A172 (cell line): ENCODE measurements at places on chromosomes 6 and 20.

- no peak for DNase-seq
Observed at GRCh38 chr20:33412484-33412838, 11.1 kb upstream of the CDK5RAP1 start.

- DNase-seq: no peak
Observed at GRCh38 chr6:43052225-43052841, 1.3 kb downstream of the CUL7 start.

DNA sequence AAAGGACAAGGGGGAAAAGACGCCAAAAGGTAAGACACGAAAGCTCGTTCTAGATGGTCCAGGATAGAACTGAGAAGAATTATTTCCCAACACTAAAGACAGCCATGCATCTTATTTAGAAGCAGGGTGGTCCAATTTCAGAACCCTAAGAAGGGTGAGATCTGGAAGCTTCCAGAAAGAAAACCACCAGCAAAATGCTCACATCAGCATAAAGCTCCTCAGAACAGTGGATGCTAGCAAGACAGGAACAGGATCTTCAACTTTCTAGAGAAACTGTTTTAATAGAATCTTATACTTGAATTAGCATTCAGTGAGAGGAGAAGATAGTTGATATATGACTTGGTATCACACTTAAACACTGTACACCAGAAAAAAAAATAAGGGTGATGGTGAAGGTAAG, 101.5 kb downstream of the ZFP64 start:
- no peak for DNase-seq

DNA sequence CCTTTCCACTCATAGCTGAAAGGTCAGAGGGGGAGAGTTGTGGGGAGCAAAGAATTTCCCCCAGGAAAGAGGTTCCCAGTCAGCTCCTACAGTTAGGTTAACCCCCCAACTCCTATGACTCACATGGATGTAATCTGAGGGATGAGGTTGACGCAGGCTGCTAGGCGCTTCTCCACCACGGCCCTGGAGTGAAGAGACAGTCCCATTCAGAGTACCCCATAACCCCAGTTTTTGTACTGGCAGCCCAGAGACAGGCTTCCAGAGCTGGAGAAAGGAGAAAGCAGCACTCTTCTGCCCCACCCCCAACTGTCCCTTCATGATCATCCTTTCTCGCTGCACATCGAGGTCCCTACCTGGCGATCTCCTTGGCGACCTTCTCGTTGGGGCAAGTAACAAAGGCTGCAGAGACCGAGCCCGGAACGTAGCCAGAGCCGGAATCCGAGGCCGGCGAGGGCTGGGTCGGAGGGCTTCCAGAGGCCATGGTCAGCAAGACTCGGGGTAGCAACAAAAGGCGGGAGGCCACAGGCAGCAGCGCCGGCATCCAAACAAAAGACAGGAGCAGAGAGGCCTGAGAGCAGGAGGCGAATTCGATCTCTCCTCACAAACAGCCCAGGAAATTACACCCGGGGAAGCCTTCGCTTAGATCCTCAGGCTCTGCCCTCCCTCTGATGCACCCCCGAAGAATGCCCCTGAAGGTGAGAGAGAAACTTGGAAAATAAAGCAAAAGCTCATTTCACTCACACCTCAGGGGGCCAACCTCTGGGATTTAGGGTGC, 592 bp downstream of the CUTA start:
- peak; percentile 82 for DNase-seq

- no peak for DNase-seq
Observed at GRCh38 chr6:157659536-157660271, 163.3 kb upstream of the SNX9 start.

DNA sequence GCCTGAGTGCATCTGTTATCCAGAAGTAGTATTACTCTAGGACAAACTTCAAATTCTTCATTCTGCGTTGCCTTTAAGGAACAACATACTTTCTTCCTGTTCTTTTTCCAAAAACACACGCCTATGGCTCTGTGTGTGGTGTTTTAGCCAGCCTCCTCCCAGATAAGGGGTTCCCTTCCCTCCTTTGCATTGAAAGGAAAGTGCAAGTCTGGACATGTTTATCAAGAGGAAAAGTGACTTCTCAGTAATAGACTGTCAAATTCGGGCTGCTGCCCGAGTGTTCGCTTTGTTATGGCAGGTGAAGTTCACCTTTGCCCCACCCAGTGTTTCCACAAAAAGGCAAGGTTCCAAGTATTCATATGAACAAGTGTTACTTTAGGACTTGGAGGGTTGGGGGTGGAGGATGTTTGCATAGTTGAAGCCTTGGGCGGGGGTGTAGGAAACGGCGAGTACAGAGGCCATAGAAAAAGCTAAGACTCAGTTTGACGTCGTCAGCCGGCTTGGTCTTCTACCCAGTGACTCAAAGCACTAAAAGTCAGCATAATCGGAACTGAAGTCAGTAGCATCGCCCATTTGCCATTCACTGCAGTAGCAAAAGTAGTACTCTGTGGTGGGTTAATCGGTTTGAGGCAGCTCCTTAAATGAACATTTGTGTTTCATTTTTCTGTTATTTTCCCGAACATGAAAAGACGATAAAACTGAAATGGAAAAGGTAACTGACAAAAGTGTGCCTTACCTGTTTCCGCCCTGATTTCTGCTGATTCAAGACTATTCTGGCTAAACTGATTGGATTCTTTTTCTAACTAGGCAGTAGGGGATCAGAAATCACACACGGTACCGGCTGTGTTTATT, 12.5 kb downstream of the PRDM1 start:
- DNase-seq: no peak

DNA sequence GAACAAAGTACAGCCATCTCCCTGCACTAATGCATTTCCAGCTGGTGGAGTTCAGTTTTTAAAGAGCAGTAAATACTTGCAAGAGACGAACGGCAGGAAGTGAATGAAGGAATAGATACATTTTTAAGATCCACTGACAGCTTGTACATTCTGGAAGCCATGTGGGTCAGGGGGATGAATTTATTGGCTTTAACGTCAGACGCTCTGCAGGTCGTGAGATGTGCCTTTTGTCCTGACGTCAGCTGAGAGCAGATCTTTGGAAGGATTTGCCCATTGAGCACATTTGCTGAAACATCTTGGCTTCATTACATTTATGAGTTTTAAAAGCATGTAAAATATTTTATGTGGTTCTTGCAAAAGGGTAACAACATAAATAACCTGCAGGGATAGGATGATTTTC, 29.5 kb upstream of the SALL4 start:
- DNase-seq: no peak

- DNase-seq: peak; percentile 98
Observed at GRCh38 chr20:33554914-33555420, 65.1 kb downstream of the CBFA2T2 start.

- DNase-seq: peak; percentile 24
Observed at GRCh38 chr20:6074145-6074561, 20.3 kb upstream of the LRRN4 start.

GRCh38 chr6:105646391-105646867, 243.5 kb upstream of the PREP start:
- peak; percentile 16 for DNase-seq

DNA sequence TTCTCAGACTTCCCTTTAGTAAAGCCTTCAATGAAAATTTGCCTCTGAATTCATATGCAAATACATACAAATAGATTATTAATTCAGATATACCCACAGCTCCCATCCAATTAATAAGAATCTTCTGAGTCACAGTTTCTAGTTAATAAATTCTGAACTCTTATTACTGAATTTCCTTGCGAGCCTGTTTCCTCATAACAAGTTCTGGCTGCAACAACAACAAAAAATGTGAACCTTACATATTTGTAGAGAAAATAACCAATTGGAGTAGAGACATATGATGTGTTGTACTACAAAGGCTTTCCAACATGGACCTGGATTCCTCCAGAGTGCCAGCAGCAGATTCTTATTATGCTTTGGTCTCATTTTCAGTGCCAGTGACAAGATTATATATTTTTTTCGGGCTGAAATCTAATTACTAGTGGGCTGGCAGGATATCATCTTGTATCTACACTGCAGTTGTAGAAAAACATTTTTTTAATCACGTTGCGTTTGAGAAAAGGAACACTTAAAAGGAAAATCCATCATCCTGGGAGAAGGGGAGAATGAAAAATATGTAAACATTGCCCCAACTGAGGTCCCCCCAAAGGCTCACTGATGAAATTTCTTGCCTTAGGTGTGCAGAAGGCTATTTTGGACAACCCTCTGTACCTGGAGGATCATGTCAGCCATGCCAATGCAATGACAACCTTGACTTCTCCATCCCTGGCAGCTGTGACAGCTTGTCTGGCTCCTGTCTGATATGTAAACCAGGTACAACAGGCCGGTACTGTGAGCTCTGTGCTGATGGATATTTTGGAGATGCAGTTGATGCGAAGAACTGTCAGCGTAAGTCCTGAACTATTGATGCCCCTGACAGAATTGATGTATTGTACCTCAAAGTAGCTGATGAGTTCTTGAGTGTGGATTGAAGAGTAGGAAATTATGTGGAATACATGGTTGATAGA, 404.6 kb downstream of the LAMA2 start:
- no peak for DNase-seq

DNA sequence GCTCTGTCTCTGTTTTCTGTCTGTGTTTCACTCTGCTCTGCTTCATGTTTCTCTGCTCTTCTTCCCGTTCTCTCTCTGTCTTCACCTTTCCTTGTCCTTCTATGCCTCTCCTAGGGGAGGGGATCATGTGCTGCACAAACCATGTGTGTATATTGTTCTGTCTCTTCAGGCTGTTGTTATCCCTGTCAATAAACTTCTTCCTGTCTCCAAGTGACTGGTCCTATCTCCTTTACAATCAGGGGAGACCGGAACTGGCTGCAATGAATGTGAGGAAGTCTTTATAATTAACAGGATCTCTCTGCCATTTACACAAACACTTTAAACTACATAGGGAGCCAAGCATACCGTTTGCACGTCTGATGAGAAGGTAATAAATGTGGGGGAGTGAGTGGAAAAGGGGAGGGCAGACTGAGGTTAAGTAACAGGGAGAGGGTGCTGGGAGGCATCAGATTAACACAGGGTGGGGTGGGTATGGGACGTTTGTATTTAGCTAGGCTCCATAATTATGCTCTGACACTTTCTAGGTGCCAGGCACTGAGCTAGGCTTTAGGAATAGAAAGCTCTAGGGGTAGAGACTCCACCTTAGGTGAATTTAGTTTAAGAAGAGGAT, 626.1 kb downstream of the DHX35 start:
- no peak for DNase-seq

- DNase-seq: peak; percentile 97
Observed at GRCh38 chr20:62704341-62704948, 4.2 kb upstream of the NTSR1 start.

GRCh38 chr6:43722920-43723545, 35.4 kb upstream of the MRPS18A start:
- DNase-seq: no peak

DNA sequence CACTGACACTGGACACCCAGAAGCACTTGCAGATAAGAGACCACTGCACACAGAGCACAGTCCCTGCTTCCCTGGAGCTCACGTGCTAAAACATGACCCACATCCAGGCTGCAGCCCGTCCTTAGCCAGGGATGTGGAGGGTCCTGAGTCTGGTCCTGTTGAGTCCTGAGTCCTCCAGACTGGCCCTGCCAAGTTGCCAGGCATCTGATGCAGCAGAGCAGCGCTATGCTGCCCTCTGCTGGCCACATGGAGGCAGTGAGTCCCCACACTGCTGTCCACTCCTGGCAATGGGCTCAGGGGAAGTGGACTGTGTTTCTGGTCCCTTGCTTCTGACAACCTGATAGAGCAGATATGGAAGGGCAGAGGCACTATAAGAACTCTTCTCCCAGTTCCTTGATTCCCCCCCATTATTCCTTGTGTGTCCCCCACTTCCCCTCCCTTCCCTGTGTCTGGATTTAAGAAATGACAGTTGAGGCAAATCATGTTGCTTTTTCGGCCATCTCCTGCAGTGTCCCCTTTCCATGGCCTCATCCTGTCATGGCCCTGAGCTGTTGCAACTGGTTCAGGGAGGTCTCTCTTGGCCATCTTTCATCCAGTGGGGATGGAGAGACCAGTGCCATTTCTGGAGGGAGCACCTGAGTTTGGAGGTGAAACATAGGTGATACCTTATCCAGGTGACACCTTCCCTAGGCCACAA, 86.0 kb downstream of the DHX35 start:
- peak; percentile 76 for DNase-seq

GRCh38 chr20:58251348-58251978, 23.0 kb upstream of the ANKRD60 start:
- no peak for DNase-seq
